GM04503 (cell line): ENCODE measurements at places on chromosomes 16 and 17.

- no peak for DNase-seq
Measured at GRCh38 chr17:81713004-81713555, 996 bp downstream of the SLC25A10 start.

- DNase-seq: no peak
Measured at GRCh38 chr16:13944816-13945215, 24.9 kb downstream of the ERCC4 start.

GRCh38 chr17:76382803-76383545 is 1.4 kb upstream of the SPHK1 start:
- no peak for DNase-seq

GRCh38 chr17:37109106-37109505 is 160.4 kb downstream of the AATF start:
- no peak for DNase-seq

DNA sequence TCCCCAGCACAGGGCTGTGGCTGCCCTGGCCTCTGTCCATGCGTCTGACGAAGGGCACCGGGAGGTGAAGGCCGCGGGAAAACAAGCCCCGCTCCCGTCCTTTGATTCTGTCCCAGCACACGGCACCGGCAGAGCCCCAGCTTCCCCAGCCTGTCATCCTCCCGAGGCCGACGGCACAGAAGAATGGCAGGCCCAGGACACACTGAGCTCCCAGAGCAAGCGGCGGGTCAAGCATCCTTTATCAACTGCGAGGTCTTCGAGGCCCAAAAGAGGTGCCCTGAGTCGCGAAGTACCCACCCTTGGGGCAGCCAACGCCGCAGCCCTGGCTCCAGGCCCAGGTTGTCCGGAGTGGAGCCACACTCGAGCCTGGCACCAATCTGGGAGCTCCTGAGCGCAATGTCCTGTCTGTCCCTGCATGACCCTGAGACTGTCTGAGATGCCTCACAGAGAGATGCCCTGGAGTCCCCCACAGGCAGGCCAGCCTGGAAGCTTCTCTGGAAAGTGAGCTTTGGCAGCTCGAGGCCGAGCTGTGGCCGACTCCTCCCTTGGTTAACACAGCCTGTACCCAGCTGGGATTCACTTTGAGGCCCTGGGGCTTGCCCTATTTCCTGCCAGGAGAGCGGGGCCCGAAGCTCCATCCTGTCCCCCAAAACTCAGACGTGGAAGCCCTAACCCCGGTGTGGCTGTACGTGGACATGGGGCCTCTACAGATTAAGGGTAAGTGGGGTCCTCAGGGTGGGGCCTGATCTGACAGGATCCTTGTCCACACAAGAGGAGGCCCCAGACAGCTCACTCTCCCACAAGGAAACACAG is 23.3 kb downstream of the SLC7A5 start:
- DNase-seq: no peak

- no peak for DNase-seq
Measured at GRCh38 chr17:72530454-72530853, 409.6 kb downstream of the SOX9 start.

- DNase-seq: no peak
Measured at GRCh38 chr17:80047176-80047575, 10.7 kb downstream of the CCDC40 start.

DNA sequence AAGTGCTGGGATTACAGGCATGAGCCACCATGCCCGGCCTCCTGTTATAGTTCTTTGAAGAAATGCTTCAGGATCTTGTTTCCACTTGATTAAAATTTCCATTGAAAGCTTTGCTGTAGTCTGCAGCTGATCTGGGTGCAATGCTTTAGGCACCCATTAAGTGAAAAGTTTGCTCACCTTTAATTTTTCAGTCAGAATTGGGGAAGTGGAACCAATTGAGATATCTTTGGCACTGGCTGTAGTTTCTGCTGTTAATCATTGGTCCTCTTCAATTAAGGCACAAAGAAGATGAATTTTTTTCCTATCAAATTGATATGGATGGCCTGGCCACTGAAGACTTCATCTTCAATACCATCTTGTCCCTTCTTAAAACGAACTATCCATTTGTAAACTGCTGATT is 336.1 kb upstream of the TBX2 start:
- DNase-seq: no peak

GRCh38 chr16:50303041-50303604 is 36.8 kb downstream of the ADCY7 start:
- DNase-seq: no peak

DNA sequence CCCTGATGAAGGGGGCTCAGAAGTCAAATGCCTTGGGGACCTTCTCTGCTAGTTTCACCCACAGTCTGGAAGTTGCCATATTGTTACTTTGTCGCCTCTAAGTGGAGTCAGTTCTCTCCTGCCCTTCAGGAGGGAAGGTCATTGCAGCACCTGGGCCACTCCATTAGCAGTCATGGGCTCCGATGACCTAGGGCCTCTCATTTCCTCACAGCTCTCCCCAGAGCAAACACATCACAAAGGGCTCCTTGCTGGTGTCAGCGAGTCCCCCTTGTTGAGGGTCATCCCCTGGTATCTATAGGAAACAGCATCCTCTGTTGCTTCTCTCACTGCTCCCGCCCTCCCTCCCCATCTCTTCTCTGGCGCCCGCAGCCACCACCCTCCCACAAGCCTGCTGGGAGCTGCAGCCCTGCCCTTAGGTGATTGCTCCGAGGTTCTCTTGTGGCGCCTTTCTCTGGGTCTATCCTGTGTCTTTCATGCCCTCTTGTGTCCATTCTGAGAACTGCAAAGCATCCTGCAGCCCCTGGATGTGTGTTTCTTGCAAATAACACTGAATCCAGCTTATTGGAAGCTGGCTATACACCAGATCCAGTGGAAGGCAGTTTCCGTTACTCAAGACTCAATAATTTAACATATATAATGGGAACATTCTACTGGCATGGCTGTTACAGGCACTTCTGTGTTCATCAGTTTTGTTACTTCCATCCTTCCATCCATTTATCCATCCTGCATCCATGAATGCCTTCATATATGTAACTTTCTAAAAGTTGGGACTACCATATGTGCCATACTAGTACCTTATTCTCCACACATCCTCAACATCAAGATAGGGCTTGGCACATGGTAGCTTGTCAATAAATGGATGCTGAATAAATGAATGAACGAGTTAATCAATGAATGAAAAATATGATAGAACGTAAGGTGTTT is 21.2 kb downstream of the PDILT start:
- DNase-seq: peak; percentile 13

GRCh38 chr17:2179615-2180295 is 123.8 kb downstream of the SMG6 start:
- peak; percentile 91 for DNase-seq

- DNase-seq: no peak
Measured at GRCh38 chr17:31509095-31509804, 117.8 kb downstream of the RAB11FIP4 start.

DNA sequence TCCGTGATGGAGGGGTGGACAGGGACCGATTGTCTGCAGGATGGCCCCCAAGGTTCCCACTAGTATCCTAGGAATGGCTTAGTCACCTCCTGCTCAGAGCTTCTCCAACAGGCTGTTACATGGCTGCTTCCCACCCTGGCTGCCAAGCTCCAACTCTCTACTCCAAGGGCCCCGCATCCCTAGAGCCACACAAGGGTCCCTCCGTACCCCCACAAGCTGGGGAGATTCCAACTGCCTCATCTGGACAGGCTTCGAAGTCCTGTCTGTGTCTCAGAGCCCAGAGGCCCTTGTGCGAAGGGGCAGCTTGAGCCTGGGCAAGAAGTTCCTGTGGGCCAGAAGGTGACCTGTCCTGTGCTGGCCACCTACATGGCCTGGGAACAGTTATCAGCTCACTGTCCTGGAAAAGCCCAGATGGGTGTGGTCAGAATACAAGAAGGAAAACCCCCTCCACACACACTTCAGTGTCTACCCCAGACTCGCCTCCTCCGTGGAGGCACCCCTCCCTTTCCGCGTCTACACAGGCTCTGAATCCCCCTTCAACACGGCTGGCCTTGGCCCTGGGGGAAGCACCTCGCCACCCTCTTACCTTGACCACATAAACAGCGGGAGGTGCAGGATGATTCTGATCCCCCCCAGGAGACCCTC is 586 bp downstream of the MEAK7 start:
- no peak for DNase-seq

DNA sequence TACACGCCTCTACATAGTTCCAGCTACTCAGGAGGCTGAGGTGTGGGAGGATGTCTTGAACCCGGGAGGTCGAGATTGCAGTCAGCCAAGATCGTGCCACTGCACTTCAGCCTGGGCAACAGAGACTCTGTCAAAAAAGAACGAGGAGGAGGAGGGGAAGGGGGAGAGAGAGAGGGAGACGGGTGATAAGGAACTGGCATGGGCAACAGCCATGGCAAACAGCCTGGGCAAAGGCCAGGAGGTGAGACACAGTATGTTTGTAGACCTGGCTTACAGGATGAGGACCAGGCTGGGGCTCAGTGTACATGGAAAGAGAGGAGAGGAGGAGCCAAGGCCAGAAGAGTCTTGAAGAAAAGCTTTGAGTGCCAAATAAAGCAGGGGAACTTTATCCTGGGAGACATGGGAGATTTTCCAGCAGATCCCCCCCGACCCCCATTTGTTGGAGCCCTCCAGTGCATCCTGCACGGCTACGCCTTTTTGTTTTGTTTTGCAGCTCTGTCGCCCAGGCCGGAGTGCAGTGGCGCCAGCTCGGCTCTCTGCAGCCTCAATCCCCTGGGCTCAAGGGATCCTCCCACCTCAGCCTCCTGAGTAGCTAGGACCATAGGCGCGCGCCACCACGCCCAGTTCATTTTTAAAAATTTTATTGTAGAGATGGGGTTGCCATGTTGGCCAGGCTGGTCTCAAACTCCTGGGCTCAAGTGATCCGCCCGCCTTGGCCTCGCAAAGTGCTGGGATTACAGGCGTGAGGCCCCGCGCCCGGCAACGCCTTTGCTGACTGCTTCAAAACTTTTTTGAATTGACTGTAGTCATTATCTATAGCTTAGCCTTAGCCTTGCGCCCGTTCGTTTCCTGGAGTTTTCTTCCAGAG is 1.3 kb upstream of the ALKBH5 start:
- DNase-seq: no peak
